ENCODE measurements at places on chromosomes 5 and 9.

DNA sequence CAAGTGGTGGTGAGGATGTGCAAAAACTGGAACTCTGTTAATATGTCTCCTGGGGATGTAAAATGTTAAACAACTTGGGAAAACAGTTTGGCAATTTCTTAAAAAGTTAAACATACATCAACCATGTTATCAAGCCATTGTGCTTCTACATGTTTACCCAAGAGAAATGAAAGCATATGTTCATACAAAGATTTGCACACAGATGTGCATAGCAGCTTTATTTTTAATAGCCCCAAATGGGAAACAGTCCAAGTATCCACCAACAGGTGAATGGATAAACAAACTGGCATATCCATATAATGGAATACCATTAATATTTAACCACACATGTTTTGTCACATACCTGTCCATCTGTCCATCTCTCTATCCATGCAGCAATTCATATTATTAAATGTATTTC, 6.2 kb downstream of the VPS13A start:
- no peak for DNase-seq

GRCh38 chr5:73996151-73996755, 370.3 kb downstream of the ARHGEF28 start:
- no peak for DNase-seq

GRCh38 chr5:67170767-67171166, 25.8 kb downstream of the CD180 start:
- no peak for DNase-seq

DNA sequence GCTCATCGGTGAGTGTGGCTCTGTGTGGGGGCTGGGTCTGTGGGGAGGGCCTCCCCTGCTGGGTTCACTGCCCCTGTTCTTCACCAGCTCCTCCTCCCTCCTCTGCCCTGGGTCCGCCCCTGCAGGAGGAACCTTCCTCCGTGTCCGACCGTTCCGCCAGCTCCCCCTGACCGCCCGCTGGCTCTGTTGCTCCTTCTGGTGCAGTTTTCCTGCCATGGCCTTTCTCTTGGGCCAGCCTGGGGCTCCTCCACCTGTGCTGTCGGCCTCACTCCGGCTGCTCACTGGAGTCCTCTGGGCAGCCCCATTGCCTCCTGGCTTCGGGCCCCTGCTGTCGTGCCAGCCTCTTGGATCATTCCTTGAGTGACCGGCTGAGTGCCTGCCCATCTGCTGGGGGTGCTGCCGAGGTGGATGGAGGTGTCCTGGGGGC, 12.3 kb downstream of the RNU6ATAC start:
- DNase-seq, result no peak

GRCh38 chr5:50759526-50760270, 93.3 kb downstream of the PARP8 start:
- DNase-seq, result no peak

GRCh38 chr5:60177596-60177995, 284.1 kb upstream of the PDE4D start:
- no peak for DNase-seq

DNA sequence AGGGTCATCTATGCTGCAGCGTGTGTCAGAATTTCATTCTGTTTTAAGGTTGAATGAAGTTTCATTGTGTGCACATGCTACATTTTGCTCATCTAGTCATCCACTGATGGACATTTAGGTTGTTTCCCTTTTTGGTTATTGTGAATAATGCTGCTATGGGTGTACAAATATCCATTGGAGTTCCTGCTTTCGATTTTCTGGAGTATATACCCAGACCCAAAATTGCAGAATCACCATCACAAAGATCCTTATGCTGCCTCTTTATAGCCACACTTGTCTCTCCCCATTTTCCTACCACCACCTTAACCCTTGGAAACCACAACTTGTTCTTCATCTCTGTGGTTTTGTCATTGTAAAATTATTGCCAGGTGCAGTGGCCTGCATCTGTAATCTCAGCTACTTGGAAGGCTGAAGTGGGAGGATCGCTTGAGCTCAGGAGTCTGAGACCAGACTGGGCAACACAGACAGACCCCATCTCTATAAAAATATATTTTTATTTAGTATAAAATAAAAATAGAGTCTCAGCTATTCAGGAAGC, 166.2 kb downstream of the HSD17B3 start:
- no peak for DNase-seq

DNA sequence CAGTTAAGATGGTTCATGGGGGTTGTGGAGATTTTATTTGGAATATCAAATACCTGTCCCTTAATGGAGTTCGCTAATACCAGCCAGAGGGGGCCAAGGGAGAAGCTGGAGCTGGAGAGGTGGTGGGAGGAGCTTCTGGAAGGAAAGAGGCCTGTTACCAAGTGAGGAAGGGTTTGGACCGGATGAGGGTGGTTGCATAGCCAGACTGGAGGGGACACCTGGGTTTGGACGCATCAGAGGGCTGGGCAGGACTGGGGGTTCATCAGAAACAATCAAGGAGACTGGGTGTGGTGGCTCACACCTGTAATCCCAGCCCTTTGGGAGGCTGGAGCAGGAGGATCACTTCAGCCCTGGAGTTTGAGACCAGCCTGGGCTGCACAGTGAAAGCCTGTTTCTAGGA, 111.8 kb upstream of the IER5L start:
- DNase-seq, result no peak

DNA sequence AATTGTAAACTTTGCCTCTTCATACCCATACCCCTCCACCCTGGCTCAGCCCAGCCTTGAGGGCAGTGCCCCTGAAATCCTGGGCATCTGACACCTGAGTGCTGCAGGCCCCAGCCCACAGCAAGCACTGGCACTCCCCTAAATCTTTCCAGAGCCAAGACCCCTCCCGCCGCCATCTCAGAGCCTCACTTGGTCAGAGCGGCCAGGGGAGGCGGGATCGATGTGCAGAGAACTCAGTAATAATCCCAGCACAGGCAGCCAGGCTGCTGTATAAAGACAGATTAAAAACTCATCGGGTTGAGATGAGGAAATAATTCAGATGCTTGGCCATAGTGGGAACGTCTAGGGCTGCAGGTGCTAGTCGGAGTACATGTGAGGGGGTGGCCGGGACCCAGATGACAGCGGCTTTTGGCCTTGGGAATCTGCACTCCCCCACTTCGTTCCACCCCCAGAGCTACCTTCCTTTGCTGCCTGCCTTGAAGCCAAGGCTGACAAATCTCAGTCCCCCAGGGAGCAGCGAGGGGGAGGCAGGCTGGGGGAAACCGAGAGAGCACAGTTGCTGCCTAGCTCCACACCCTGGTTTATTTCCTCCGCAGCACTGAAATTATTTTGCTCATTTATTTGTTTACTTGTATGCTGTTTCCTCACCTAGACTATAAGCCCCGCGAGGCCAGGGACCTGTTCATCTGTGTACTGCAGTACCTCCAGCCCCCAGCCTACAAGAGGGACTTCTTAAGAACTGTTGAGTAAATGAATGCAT, 19.5 kb upstream of the ARAP3 start:
- no peak for DNase-seq

- DNase-seq, result no peak
These were observed 257.6 kb downstream of the FBXL7 start for GRCh38 chr5:15757619-15758018.

DNA sequence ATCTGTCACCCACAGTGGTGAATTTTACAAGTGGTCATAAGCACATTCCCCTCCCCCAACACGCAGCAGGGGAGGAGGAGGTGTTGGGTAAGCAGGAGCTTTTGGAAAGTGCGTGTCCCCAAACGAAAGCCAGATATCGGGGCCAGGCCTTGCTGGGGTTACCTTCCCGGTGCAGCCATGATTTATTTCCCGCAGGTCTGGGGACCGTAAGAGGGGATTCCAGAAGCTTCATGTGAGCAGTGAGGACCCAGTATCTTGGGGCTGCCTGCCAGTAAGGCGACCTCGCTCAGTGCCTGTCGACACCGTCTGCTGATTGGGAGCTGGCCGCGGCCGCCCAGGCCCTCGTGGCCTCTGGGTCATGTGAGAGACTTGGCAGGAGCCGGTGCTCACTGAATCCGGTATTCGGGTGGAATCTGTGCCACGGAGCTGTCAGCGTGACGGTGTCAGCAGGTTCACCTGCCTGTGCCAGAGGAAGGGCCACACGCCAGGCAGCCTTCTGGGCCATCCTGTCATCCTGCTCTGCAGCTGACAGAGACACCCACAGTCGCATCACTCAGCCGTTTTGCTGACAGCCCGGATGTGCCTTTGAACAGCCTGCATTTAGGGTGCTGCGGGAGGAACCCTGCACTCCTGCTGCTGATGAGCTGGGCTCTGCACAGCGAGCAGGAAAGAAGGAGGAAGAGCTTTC, 37.3 kb downstream of the SEC61B start:
- peak; percentile 25 for DNase-seq

DNA sequence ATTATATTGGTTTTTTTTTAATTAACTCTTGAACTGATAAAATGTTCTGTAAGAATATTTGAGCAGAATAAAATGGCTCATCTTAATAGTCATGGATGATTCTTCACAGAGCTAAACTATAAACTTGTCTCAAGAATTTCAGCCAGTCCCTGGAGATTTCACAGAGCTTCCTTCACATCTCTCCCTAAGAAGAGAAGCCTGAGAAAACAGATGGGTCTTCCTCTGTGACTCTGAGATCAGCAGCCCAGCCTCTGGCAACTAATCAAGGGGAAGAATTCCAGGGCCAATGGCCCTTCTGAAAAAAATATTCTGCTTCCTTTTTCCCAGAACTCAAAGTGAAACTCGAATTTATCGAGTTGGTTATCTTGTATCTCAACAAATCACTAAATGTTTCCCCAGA, 122.2 kb upstream of the ITGA1 start:
- no peak for DNase-seq

DNA sequence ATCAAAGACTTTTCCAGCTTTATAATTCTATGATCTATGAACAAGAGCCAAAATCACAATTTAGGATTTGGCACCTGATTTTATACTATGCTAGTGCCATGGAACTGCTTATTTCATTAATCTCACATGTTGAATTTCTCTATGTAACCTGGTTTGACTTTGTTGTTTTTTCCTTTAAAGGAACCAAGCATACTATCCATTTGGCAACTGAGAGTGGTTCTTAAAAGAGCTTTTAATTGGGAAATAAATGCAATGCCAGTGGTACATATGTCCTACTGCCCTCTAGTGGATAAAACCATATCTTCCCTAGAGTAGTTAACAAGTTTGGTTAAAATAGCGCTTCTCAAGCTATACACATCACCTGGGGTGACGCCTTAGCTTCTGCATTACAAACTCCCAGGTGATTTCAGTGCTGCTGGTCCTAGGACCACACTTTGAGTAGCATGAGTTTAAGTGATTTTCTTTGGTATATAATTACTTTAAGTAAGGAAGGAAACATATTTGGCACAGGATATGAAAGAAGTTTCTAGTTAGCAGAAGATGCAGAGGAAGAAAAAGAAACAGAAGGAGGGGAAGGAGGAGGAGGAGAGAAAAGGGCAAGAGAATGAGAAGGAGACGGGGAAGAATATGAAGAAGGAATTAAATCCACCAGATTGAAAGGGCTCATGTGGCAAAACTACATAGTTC, 56.8 kb downstream of the FGF10 start:
- no peak for DNase-seq

DNA sequence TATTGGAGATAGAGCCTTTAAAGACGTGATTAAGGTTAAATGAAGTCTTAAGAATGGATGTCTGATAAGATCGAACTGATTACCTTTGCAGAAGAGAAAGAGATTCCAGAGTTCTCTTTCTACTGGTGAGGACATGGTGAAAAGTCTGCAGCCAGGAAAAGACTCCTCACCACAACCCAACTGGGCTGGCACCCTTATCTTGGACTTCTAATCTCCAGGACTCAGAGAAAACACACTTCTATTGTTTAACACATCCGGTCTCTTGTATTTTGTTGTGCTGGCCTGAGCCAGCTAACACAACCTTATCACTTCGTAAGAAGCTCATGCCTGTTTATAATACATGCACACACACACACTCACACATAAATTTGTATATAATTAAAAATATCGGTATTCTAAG, 489.1 kb downstream of the PRDM9 start:
- DNase-seq, result no peak

DNA sequence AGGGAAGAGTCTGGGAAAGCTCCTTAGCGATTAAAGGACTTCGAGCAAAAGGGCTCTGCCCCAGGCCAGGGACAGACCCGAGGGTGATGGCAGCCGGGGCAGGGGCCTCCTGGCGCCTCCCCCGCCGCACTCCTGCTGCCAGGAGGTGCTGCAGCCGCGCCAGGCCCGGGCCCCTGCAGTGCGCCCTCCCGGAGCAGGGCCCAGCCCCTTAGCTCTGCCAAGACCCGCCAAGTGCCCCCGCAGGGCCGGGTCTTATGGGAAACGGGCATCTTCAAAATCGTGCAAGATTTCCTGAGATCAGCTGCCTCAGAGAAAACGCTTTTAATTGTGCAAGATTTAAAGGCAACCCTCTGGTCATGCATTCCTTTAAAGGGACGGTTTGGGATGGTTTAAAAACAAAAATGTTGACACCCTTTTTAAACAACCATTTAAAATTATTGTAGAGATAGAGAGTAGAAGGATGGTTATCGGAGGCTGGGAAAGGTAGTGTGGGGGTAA, 52.4 kb downstream of the CDC14B start:
- peak; percentile 2 for DNase-seq

DNA sequence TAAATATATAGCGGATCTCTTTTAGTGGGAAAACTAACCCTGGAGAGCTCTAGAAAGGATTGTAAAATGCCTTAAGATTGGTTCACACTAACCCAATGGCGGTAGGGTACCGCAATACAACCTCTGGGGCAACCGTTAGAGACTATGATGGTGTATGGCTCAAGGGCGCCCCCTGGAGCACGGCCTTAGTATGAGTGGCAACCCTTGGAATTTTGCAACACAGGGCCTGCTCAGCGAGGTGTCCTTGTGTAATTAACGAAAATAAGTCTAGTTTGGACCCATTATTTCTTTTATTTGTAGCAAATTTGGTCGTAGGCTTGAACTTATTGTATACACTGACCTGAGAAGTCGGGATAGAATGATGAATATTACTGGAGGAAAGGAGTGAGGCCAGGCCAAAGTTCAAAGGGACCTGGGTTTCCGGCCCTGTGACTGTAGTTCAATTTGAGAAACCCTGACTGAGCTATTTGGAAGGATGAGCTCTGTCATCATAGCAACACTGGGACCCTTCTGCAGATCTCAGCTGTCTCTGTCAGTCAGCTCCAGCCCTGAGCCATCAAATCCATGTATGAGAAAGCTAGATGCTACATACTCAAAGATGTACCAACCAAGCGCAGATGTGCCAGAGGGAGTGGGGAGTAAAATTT, 54.8 kb downstream of the CAMK4 start:
- peak; percentile 88 for DNase-seq

DNA sequence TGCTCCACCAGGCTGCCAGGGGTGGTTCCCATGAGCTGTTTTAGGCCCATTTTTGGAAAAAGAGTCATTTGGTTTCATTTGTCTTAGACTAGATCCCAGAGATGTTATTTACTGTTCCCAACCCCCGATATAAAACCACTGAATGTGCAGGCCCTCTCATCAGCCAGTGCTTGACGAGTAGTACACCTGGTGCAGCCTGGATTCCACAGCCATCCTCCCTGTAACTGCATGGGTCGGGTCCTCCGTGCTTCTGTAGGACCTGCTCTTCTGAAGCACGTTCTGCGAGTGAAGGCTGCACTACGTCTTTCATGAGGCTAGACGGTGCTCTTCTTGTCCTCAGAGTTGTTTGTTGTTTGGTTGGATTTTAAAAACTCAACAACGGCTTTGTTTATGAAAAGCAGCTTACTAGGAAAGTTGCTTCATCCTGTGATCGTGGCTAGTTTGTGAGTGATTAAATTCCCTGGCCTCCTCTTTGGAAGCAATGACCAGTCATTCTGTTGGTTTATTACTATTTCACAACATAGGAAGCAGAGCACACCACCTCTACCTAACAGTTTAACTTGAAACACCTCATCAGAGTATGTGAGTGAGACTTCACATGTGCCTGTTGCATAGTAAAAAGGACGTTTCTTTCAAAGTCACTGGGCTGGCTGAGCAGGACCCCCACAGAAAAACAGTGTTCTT, 135.2 kb downstream of the AOPEP start:
- no peak for DNase-seq
